ENCODE measurements at places on chromosomes 16 and 17. TPM values are rescaled to one million over a fixed set of nuclear protein-coding genes. Genes with fewer than 3 reads are reported as not detected.

Gene ZNF385C
- total RNA-seq = 0.16 TPM

GRCh38 chr17:45688820-45689219, 95.3 kb upstream of the CRHR1 start:
- no peak for DNase-seq
- H3K27ac ChIP-seq = no peak overlapping the region
- H3K27me3 ChIP-seq = peaks cover 2% of the 10 kb centered on the region
- no peaks in the 10 kb centered on the region for H3K36me3 ChIP-seq
- no peak overlapping the region for H3K4me3 ChIP-seq

Gene LGALS9B
- 0.30 TPM for total RNA-seq

- no peak for DNase-seq
- H3K36me3 ChIP-seq = no peaks in the 10 kb centered on the region
- H3K4me1 ChIP-seq = no peaks in the 10 kb centered on the region
- peaks cover 46% of the 10 kb centered on the region for H3K27me3 ChIP-seq
Measured at GRCh38 chr17:881778-882177, 97.8 kb downstream of the NXN start.

Data from T-cell (primary cell).